ENCODE measurements at places on chromosomes 13 and 19. TPM values are rescaled to one million over a fixed set of nuclear protein-coding genes. Genes with fewer than 3 reads are reported as not detected.

- no peaks in the 10 kb centered on the region for H3K36me3 ChIP-seq
- H3K4me1 ChIP-seq, result no peaks in the 10 kb centered on the region
- no peaks in the 10 kb centered on the region for H3K27me3 ChIP-seq
- no peak overlapping the region for H3K4me3 ChIP-seq
- no peak overlapping the region for H3K27ac ChIP-seq
Observed at GRCh38 chr13:21361706-21362105, 97.4 kb downstream of the ZDHHC20 start.

Gene OR4F17
- total RNA-seq, result not detected

DNA sequence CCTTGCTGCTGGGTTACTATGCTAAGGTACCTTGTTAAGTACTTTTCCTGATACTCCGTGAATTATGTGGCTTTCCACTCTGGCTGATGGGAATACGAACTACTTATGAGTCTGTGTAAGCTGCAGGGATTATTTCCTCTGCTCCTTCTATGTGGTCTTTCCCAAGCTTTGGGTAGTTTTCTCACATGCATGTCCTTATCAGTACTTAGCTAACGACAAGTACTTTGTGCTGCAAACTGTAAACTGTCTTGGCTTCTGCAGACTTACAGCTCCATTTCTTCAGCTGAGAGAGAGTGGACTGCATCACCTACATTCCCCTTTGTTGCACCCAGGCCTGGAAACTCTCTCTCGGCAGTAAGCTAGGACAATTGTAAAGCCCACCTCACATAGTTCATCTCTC, 76.6 kb downstream of the FGF9 start:
- H3K36me3 ChIP-seq, result no peaks in the 10 kb centered on the region
- H3K27ac ChIP-seq, result no peak overlapping the region
- DNase-seq, result no peak

GRCh38 chr13:95553581-95554385, 1.3 kb downstream of the CLDN10 start:
- peaks cover 62% of the 10 kb centered on the region for H3K27me3 ChIP-seq
- DNase-seq, result no peak
- no peak overlapping the region for H3K4me3 ChIP-seq

- H3K36me3 ChIP-seq, result peaks cover 7% of the 10 kb centered on the region
- no peaks in the 10 kb centered on the region for H3K4me1 ChIP-seq
- H3K27me3 ChIP-seq, result no peaks in the 10 kb centered on the region
- no peak for DNase-seq
- peak overlapping the region; percentile 86 for H3K4me3 ChIP-seq
Observed at GRCh38 chr19:7535998-7536695, 630 bp downstream of the PNPLA6 start.

Gene LGALS14
- total RNA-seq, result not detected

DNA sequence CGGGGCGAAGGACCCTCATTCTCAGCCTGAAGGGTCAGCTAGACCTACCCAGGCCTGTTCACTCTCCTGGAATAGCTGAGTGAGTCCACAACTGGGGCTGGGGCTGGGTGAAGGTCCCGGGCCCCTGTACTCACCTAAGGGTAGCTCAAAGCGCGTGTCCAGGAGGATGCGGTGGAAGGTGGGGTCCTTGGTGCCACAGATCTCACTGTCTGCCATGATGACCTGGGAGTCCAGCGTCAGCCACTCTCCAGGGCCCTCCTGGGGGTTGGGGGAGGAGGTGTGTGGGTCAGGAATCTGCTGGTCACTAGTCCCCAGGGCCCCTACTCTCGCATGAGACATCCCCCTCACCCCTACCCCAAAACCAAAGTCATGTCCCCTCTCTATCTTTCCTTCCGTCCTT, 18.7 kb downstream of the UNC13A start:
- no peak overlapping the region for H3K4me3 ChIP-seq
- H3K27me3 ChIP-seq, result no peaks in the 10 kb centered on the region
- no peaks in the 10 kb centered on the region for H3K4me1 ChIP-seq

Gene ZNF586
- 40.5 TPM for total RNA-seq

Gene TMEM255B
- total RNA-seq, result 2.3 TPM

Gene AZU1
- not detected for total RNA-seq

- no peaks in the 10 kb centered on the region for H3K27me3 ChIP-seq
- peak overlapping the region; percentile 73 for H3K4me3 ChIP-seq
- peak overlapping the region; percentile 92 for H3K27ac ChIP-seq
- H3K36me3 ChIP-seq, result no peaks in the 10 kb centered on the region
- peak; percentile 72 for DNase-seq
Observed at GRCh38 chr19:1566392-1567115, 1.6 kb downstream of the MEX3D start.

GRCh38 chr19:39533003-39533512, 406 bp upstream of the EID2B start:
- H3K27me3 ChIP-seq, result no peaks in the 10 kb centered on the region
- no peaks in the 10 kb centered on the region for H3K36me3 ChIP-seq
- DNase-seq, result no peak
- H3K4me3 ChIP-seq, result no peak overlapping the region

DNA sequence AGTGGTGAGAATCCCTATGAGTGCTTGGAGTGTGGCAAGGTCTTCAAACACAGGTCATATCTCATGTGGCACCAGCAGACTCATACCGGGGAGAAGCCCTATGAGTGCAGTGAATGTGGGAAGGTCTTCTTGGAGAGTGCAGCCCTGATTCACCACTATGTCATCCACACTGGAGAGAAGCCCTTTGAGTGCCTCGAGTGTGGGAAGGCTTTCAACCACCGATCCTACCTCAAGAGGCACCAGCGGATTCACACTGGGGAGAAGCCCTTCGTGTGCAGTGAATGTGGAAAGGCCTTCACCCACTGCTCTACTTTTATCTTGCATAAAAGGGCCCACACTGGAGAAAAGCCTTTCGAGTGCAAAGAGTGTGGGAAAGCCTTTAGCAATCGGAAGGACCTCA, 18.7 kb upstream of the AURKC start:
- H3K4me3 ChIP-seq, result no peak overlapping the region
- no peaks in the 10 kb centered on the region for H3K4me1 ChIP-seq
- H3K27ac ChIP-seq, result no peak overlapping the region
- H3K27me3 ChIP-seq, result no peaks in the 10 kb centered on the region

DNA sequence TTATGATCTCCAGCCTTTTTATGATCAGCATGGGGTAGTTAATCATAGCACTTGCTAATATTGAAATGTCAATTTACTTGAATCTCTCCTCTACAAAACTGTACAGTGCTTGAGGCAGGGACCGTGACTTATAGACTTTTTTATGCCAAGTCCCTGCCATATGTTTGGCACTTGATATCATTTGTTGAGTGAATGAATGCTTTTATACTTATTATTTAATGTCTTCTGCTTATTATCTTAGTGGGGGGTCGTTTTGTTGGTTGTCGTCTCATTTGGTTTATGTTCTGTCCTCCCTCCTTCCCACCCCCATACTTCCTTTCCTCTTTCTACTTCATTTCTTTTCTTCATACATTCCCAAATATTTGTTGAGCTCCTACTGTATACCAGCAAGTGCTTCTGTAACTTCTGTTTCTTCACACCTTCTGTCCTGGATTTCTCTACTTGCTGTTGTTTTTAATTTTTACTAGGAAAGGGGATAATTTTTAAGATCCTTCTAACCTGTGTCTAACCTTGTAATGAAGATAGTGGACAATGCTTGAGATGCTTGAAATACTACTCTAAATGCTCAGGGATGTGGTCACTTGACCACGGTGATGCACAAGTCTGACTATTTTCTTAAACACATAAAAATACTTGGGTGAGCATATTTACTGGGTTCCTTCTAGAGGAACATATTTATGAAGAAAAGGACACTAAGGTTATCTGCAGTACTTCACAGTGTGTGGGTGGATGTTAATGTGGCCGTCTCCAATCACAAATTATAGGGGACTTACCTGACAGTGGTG, 223.8 kb downstream of the TDRD3 start:
- no peak for DNase-seq
- H3K27me3 ChIP-seq, result no peaks in the 10 kb centered on the region
- no peaks in the 10 kb centered on the region for H3K36me3 ChIP-seq
- H3K27ac ChIP-seq, result no peak overlapping the region
- no peaks in the 10 kb centered on the region for H3K4me1 ChIP-seq

GRCh38 chr19:50992666-50993035, 8.8 kb downstream of the KLK8 start:
- H3K27ac ChIP-seq, result peak overlapping the region; percentile 92
- no peaks in the 10 kb centered on the region for H3K27me3 ChIP-seq
- no peak overlapping the region for H3K4me3 ChIP-seq
- H3K4me1 ChIP-seq, result no peaks in the 10 kb centered on the region
- H3K36me3 ChIP-seq, result no peaks in the 10 kb centered on the region
- no peak for DNase-seq

- H3K4me3 ChIP-seq, result no peak overlapping the region
- H3K36me3 ChIP-seq, result no peaks in the 10 kb centered on the region
- H3K27me3 ChIP-seq, result no peaks in the 10 kb centered on the region
- no peak overlapping the region for H3K27ac ChIP-seq
- H3K4me1 ChIP-seq, result no peaks in the 10 kb centered on the region
Observed at GRCh38 chr13:20939662-20940061, 37.1 kb upstream of the XPO4 start.

Gene COMP
- 4.9 TPM for total RNA-seq

Gene OR7C1
- not detected for total RNA-seq

DNA sequence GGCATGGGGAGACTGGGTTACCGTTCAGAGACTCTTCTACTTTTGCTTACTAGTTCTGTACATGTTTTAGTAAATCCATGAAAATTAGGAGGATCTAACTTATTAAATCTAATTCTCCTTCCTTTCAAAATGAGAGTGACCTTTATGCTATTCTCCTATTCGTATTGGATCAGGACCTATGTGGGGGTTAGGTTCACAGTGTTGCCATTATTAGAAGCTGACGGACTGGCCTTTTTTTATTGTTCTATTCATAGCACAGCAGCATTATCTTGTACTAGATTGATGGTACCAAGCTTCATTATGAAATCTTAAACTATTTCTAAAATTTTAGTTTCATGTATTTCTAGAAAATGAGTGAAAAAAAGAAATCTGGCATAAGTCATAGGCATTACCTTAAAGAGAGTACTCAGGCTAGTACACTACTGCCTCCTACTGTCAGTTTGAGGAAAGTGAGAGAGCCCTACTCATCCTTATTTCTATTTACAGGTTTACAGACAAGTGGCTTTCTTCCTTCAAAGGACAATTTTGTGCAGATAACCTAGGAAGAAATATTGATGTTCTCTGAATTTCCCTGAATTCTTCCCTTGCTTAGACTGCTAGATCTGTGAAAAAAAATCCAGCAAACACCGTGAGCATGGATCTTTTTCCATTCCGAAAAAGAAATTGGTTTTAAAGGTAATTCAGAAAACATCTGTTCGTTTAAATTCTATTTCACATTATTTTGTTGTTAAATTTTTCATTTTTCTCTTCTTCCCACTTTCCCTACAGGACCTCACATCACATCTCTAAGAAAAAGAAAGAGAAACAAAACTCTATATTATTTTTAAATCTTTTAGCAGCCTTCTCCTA, 485.5 kb downstream of the DIAPH3 start:
- no peaks in the 10 kb centered on the region for H3K4me1 ChIP-seq
- no peaks in the 10 kb centered on the region for H3K27me3 ChIP-seq
- no peak overlapping the region for H3K27ac ChIP-seq
- no peak for DNase-seq

- no peak overlapping the region for H3K4me3 ChIP-seq
- DNase-seq, result no peak
- no peaks in the 10 kb centered on the region for H3K4me1 ChIP-seq
- H3K36me3 ChIP-seq, result no peaks in the 10 kb centered on the region
- no peaks in the 10 kb centered on the region for H3K27me3 ChIP-seq
Observed at GRCh38 chr13:102441085-102441484, 39.2 kb upstream of the FGF14 start.

DNA sequence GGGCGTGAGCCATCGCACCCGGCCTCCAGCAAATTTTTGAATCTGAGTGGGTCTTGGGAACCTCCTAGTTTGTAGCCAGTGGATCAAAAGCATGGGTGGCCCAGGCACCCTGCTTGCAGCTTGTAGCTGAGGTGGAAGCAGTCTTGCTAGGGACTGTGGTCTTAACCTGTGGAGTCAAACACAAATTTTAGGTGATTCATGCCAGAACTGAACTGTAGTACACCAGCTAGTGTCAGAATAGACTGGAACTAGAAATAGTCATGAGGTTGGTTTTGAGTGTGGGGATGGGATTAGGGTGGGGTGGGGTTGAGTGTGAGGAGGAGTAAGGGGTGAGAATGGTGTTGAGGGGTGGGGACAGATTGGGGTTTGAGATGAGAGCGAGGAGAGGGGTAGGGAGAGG, 5.8 kb downstream of the LIM2 start:
- no peaks in the 10 kb centered on the region for H3K36me3 ChIP-seq
- no peaks in the 10 kb centered on the region for H3K4me1 ChIP-seq
- no peak overlapping the region for H3K27ac ChIP-seq
- no peak for DNase-seq

DNA sequence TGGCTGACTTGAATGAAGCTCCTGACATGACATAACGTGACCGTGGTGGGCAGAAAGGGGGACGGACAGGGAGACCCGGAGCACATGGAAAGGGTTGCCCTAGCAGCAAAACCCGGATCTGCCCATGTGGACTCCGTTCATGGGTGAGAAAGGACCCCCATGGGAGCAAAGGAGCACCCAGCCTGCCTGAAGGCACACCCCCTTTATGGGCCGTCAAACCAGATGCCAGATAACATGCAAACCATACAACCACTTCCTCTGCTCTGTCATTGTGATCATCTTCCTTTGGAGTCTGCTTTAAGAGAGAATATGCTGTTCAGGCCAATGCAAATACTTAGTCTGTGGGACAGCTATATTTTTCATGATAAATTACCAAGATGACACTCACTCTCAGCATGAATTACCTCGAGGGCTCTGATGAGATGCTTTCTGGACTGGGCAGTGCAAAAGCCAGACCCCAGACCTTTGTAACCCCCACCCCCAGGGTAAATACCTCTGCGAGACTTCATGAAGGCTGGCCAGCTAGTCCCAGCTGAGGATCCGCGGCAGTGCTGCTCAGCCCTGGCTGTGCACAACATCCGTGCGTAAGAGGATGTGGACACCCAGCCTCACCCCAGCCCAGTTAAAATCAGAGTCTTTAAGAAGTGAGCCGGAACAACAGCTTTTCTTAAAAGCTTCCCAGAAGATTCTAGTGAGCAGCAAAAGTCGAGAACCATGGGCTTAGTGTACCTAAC, 126.6 kb downstream of the USP12 start:
- H3K4me1 ChIP-seq, result no peaks in the 10 kb centered on the region
- H3K27me3 ChIP-seq, result no peaks in the 10 kb centered on the region
- no peak for DNase-seq
- no peaks in the 10 kb centered on the region for H3K36me3 ChIP-seq

GRCh38 chr13:42272804-42273175, 838 bp downstream of the AKAP11 start:
- H3K36me3 ChIP-seq, result no peaks in the 10 kb centered on the region
- H3K27ac ChIP-seq, result peak overlapping the region; percentile 91
- no peaks in the 10 kb centered on the region for H3K4me1 ChIP-seq
- H3K4me3 ChIP-seq, result peak overlapping the region; percentile 98

DNA sequence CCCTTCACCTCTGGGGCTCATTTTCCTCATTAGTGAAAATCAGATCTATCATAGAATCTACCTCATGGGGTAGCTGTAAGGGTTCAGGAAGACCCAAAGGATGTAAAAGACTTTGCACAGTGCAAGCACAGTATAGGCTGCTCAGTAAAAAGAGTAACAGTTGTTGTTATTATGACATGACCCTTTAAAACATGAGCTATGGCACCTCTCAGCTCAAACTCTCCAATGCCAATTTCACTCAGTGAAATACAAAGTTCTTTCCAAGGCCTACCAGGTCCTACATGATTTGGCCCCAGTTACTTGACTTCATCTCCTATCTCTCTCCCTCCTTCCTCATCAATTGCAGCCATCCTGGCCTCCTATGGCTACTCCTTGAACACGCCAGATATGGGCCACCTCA, 4.9 kb downstream of the SMG9 start:
- H3K27me3 ChIP-seq, result no peaks in the 10 kb centered on the region
- no peak for DNase-seq
- no peaks in the 10 kb centered on the region for H3K4me1 ChIP-seq
- H3K36me3 ChIP-seq, result peaks cover 9% of the 10 kb centered on the region
- no peak overlapping the region for H3K27ac ChIP-seq
- no peak overlapping the region for H3K4me3 ChIP-seq

All from breast epithelium (tissue), 4 donors.